A549 (cell line): ENCODE measurements at places on chromosomes 1 and 21. TPM values are rescaled to one million over a fixed set of nuclear protein-coding genes. Genes with fewer than 3 reads are reported as not detected.

DNA sequence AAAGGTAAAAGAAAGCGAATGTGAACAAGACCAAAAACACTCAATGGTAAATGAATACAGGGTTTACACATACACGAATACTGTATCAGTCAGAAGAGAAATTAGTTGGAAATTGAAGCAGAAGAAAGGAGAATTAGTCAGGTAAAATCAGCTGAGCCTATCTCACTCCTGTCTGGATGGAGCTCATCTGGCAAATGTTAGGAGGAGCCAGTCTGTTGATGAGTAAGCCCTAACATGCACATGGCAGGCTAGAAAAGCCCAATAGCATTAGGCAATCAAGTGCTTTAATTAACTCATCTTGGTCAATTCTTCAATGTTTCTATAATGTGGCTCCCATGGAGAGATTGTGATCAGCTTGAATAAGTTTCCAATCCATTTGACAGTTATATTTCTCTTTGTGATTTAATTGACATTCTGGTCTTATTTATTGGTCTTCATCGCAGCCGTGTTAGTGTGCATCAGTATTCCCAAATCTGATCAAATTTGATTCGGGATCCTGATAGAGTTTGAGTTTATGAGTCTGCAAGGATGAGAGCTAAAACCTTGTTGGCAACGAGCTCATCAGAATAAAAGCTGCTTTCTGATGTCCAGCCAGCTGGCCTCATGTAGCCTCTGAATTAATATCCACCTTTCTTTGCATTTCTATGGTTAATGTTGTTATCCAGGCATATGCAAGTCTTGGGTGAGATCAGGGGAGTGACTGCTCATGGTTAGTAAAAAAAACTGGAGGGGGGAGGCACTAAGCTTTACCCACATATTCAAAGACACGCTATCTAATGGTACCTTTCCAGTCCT, 22.1 kb upstream of the KCNA10 start:
- DNase-seq, result no peak

DNA sequence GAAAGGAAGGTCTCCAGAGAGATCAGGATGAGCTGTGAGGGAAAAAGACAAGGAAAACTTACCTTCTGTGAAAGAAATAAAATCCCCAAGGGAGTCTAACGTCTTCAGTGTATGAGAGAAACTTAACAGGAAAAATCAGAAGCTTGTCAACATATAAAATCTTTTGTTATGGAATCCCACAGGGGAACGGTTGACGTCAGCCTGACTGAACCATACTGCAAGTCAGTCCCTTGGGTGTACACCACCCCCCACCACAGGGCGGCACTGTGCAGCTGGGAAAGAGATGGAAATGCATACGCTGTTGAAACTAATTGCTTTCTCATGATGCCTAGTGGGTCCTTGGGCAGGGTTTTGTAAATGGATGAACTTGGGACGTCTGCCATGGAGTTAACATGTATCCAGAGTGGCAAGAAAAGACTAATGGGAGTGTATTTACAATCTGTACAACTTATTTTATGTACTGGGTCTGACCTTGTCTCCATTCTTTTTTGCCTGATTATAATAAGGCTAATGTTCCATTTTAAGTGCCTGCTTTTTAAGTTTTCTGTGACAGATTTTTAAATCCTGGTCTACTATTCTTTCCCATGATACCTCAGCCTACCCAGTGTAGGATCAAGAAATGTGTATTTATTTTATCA, 22.7 kb downstream of the UTP25 start:
- DNase-seq, result peak; percentile 44

DNA sequence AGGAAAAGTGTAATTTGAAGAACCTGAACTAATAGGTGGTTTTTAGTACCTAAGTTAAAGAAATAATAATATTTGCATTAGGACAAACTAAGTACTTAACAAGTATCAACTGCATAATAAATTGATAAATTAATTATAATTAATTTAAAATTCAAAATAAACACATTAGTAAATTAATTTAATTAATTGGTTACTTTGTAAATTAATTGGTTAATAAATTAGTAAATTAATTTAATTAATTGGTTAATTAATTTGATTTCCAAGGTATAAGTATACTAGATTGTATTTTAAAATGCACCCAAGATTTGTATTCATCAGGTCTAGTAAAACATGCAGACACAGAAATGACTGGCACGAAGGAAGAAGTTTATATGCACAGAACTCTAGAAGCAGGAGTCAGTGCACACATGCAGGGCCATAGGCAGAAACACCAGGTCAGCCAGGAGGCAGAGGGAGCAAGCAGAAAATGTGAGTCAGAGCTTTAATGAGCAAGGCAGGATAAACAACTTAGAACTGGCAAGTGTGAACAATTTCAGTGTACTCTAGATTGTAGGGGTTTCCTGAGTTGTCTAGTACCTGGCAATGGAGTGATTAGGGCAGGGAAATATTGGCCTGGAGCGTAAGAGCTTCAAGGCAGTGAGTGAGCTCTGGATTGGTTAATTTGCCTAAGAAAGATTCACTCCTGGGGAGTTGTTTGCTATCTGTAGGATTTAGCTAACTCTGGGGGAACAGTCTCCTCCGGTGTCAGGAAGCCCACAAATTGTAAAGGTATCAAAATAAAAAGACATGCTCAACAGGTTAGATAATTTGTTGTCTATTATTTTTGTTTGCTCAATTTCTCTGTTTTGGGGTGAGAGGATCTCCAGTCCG, 665.7 kb downstream of the MRPL39 start:
- no peak for DNase-seq

- DNase-seq, result no peak
Observed at GRCh38 chr1:206635978-206636345, 626 bp downstream of the DYRK3 start.

DNA sequence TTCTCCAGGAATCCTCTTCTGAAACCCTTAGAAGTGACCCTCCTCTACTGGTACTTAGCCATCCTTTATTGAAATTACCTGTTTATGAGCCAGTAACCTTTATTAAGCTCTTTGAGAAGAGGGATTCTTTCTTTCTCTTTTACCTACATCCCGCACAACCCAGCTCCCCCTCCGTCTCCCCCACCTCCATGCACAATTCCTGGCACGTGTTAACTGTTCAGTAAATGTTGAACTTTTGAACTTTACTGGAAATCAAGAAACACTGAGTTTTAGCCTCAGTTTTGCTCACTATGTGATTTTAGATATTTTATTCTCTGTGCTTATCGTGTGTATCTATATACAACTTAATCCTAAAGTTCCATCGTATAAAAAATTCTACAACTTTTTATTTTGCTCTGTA, 1.8 kb downstream of the TMED5 start:
- DNase-seq, result no peak

Gene DNAI4
- polyA plus RNA-seq, result 1.0 to 2.2 TPM (median 1.3 TPM) in 3 replicates

DNA sequence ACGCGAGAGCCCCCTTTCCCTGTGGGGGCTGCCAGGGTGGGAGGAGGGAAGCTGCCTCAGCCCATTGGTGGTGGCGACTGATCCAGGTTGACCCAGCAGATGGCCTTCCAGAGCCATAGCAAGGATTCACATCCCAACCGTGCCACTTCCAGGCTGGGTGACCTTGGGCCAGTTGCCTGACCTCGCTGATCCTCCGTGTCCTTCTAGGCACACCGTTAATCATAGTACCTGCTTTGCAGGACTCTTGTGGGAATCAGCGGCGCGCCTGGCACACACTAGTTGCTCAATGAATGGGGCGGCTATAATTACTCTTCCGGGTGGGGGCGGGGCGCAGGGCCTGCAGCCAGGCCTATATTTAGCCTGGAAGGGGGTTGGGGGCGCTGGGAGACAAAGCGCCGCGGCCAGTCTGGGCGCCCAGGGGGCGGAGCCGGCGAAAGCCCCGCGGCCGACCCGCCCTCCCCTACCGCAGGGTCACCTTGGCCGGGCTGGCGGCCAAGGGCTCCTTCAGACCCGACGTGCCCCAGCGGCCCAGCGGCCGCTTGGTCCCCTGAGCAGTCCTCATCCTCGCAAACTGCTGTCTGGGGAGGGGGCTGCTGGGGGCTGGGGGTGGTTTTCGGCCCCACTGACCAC, 5.1 kb downstream of the HSPB7 start:
- DNase-seq, result peak; percentile 21

DNA sequence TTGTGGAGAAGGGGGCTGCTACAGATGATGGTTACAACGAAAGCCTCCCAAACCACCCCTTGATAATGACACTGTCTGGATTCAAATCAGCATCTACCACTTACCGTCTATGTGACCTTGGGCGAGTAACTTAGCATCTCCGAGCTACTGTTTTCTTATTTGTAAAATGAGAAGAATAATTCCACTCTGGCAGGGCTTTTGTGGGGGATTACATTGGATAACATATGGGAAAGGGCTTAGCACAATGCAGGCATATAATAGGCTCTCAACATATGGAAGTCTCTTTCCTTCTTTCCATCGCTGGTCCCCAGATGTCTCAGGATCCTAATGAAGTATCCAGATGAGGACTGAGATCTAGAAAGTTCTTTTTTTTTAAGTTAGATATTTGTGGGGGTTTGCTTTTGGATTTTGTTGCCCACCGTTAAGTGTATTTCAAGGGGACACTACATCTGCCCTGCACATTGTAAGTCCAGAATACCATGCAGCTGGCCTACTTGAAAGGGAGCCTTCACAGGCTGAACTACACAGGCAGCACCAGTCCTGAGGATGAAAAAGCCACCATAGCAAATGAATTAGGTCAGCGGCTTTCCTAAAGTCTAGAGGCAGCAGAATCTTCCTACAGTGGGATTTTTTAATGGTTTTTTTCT, 172.2 kb upstream of the IRF2BP2 start:
- no peak for DNase-seq

Gene MSH4
- 0.03 TPM in 1 of 3 replicates, not detected in the others for polyA plus RNA-seq

DNA sequence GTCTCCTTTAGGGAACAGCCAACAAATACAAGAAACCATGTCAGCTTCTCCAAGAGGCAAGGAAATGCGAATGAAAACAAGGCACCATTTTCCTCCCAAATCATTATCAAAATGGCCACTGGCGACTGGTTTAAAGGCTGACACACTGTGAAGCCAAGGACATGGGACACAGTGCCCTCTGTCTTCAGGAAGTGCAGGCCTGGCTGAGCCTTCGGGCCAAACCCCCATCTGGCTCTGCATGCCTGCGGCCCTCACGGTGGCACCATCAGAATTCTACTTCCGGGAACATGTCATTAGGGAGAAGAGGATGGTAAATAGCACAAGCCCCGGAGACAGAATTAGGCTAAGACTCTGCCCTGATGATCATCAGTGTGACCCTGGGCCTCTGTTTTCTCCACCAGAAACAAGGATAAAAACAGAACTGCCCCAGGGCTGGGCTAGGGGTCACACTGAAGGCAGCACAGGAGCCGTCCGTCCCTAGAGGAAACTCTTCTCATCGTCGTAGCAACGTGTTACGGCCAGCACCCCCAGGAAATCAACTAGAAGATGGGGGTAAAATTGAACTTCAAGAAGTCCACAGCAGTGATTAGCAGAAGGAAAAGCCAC, 103.5 kb downstream of the NPHP4 start:
- peak; percentile 4 for DNase-seq

- no peak for DNase-seq
Observed at GRCh38 chr1:116923421-116923820, 13.7 kb downstream of the PTGFRN start.
